Hepatocyte (in vitro differentiated cells): ENCODE measurements at places on chromosomes 7 and 10. TPM values are rescaled to one million over a fixed set of nuclear protein-coding genes. Genes with fewer than 3 reads are reported as not detected.

TMEM213 gene
- 0.03 TPM in 1 of 2 replicates, not detected in the other for total RNA-seq

DNA sequence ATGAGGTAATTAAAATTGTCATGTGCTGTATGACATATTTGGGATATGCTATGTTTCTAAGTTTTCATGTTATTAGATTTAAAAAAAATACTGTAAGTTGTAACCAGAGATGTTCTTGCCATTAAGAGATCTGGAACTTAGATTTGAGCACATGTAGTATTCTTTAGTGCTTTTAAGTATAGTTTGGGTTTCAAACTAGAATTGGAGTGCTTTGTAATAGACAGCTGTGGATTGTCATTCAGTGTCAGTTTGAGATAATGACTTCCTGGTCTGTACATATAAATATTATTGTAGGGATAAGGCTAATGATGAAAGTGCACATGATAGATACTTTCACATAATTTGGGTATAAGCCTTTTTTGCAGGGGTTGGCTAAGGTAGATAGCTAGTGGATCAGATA is 936.2 kb downstream of the CNTNAP2 start:
- no peaks in the 10 kb centered on the region for H3K27me3 ChIP-seq
- H3K4me3 ChIP-seq = no peak overlapping the region
- H3K27ac ChIP-seq = no peak overlapping the region

DNA sequence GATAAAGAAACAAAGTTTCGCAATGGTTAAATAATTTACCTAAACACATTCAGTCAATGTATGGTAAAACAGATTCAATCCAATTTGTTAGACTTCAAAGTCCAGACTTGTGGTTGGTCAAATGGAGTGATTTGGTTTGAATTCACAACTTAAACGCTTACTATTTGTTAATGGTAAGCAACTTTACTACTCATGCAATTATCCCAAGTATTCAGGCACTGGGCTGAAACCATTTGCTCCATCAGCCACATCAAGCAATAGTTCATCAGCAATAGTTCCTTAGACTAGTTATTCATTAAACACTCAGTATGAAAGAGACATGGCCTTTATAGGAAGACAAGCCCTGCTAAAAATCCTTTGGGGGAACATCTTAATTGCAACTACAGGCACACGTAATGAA is 253.0 kb downstream of the AGMO start:
- no peak overlapping the region for H3K4me3 ChIP-seq
- H3K36me3 ChIP-seq = no peaks in the 10 kb centered on the region
- H3K4me1 ChIP-seq = no peaks in the 10 kb centered on the region
- no peaks in the 10 kb centered on the region for H3K27me3 ChIP-seq
- no peak for DNase-seq

DNA sequence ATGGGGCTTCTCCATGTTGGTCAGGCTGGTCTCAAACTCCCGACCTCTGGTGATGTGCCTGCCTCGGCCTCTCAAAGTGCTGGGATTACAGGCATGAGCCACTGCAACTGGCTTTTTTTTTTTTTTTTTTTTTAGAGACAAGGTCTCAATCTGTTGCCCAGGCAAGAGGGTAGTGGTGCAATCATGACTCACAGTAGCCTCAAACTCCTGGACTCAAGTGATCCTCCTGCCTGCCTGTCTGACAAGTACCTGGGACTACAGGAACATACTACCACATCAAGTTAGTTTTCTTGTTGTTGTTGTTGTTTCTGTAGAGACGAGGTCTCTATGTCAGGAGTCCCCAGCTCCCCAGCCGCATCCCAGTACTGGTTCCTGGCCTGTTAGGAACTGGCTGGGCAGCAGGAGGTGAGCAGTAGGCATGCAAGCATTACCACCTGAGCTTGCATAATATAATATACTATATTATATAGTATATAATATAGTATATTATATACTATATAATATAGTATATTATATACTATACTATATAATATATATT is 55.7 kb downstream of the TPK1 start:
- no peak for DNase-seq
- no peaks in the 10 kb centered on the region for H3K27me3 ChIP-seq
- H3K27ac ChIP-seq = no peak overlapping the region

- no peak overlapping the region for H3K27ac ChIP-seq
- no peak for DNase-seq
- no peaks in the 10 kb centered on the region for H3K27me3 ChIP-seq
- no peaks in the 10 kb centered on the region for H3K4me1 ChIP-seq
- no peaks in the 10 kb centered on the region for H3K36me3 ChIP-seq
Measured at GRCh38 chr7:85178531-85179298, 8.1 kb downstream of the SEMA3D start.
